ENCODE measurements at places on chromosomes 11 and 22.

GRCh38 chr11:77506857-77507256 lies 33.0 kb upstream of the PAK1 start:
- DNase-seq = no peak

DNA sequence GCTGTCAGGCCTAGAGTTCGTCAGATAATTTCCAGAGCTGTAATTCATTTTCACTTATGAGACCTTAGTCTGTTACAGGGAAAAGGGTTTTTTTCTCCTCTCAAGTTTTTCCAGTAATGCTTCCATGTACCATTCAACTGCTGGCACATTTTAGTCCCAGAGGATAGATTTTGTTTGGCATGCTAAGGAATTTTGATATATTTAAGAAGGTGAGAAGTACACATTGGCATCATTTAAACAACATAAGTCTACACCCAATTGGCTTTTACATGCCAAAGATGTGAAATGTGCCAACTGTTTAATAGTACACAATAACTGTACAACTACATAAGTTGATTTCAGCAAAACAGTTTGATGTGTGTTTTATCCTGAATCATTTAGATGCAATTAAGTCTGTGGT lies 71.0 kb downstream of the PAX6 start:
- no peak for DNase-seq

DNA sequence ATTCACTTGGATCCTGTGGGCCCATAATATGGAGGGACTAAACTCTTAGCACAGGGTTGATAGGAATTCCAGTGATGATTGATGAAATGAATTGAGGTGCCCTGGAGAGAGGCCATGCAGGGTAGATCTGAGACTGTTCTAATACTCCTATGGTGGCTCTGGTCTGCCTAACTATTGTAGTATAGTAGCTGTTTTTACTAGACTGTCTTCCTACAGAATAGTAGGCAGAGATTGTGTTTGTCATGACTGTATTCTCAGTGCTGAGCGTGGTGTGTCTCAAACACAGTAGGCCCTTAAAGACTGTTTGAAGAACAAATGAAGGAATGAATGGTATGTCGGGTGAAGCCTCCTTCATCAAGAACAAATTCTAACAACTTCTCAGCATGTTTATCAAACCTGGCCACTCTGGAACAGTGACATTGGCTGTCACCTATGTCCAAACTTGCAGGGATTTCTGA lies 107.0 kb upstream of the SESN3 start:
- peak; percentile 45 for DNase-seq

GRCh38 chr11:56977314-56977713 lies 11.4 kb upstream of the OR5AK2 start:
- no peak for DNase-seq

DNA sequence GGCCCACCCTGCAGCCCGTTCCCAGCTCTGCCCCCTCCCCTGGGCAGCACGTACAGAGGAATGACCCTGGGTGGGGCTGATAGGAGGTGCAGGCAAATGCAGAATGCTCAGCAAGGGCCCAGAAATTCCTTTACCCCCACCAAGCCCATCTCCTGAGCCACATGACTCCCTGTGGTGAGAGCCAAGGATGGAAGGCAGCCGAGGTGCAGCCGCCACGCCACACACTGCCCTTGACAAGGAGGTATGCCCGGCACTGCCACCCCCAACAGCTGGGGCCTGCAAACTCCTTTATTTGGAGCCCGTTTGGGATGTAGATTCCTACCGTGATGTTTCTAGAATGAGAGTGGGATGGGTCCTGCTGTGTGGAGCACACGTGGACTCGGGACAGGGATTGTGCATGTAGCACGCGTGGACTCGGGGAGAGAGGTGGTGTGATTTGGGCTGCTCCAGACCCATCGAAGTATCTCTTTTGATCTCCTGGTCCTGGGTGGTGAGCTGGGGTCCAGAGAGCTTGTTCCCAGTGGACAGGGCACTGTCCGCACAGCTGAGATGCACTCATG lies 12.9 kb downstream of the GTSE1 start:
- DNase-seq = no peak

- no peak for DNase-seq
Measured at GRCh38 chr11:61737131-61737530, 15.3 kb upstream of the MYRF start.

GRCh38 chr11:15150507-15150906 lies 35.8 kb downstream of the INSC start:
- no peak for DNase-seq

DNA sequence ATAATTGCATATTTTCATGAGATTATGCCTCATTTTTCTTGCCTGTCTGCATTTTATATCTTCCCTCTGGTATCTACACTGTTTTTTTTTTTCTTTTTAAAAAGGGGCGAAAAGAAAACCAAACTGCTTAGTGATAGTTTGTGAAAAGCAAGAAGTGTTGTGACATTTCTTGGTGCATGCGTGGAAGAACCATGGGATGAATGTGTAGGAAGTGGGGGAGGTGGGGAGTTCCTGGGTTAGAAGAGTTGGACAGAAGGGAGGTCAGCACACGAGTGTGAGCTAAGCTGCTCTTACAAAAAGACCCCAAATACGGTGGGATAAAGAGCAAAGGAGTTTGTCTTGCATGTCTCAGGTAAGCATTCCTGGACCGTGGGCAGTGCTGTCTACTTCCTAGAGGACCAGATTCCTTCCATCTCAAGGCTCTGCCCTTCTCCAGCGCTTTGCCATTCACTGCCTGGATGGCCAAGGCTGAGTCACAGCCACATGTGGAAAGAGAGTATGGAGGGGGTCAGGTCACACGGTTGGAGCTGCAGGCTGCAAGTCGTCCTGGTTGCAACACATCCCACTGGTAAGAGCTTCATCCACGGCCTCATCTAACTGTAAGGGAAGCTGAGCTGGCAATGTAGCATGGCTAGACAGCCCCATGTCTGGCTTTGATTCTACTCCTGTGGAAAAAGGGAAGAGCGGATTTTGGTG lies 300.6 kb downstream of the DDX10 start:
- no peak for DNase-seq

DNA sequence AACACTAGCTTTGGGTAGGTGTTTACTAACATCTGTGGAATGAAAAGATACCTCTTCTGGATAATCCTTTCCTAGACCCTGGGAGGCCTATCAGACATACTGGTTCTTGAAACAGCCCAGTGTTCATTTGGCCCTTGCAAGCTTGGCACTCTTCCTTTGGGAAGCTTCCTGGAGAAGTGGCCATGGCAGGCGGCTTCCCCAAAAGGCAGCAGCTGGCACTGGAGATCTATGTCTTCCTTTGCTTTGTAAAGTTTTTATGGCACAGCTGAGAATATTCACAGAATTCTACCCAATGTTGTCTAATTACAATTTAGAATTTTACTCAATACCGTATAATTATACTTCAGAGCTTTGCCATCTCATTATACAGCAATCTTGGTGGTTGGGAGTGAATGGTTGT lies 199.2 kb upstream of the C11orf87 start:
- no peak for DNase-seq

DNA sequence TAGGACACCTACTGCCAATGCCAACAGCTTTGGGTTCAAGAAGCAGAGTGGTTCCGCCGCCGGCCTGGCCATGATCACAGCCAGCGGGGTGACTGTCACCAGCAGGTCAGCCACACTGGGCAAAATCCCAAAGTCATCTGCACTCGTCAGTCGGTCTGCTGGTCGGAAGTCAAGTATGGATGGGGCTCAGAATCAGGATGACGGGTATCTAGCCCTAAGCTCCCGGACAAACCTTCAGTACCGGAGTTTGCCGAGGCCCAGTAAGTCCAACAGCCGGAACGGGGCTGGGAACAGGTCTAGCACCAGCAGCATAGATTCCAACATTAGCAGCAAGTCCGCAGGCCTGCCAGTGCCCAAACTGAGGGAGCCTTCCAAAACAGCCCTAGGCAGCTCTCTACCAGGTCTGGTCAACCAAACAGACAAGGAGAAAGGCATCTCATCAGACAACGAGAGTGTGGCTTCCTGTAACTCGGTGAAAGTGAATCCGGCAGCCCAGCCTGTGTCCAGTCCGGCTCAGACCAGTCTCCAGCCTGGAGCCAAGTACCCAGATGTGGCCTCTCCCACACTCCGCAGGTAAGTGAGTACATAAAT lies 115.1 kb downstream of the DBX1 start:
- DNase-seq = no peak

DNA sequence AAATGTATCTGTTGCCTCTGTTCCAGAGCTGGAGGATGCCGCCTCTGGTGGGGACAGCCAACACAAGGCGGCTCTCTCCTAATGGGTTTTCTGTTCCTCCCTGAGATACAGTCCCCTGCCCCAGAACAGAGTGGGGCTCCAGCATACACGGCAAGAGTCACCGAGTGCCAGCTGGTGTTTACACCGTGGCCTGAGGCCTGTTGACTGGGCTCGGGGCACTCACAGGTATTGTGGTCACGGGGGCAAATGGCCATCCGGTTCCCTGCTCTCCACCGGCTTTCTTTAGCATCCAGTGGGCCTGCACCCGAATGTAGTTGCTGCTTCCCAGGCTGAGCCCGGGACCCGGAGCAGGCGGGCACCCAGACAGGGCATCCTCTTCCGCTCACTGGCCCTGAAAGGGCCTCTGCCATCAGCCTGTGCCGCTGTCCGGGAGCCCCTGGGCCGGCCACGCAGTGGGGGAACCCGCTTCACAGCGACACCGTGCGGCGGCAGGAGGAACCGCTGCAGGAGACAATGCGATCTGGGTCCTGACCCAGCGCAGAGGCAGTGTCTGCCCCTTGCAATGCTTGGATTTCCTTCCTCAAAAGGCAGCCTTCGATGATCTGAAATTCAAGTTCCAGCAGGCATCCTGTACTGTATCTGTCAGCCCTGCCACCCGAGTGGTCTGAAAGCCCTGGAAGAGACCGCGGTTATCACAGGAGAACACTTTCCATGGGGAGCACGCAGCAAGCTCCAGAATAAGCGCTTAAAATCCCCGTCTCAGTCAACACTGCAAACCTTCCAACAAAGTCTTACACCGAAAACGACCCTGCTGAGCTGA lies 859 bp upstream of the KRTAP5-5 start:
- DNase-seq = peak; percentile 62

- no peak for DNase-seq
Measured at GRCh38 chr11:94424662-94425061, 23.4 kb upstream of the GPR83 start.

- no peak for DNase-seq
Measured at GRCh38 chr11:115695677-115696364, 191.6 kb upstream of the CADM1 start.
